ENCODE measurements at places on chromosomes 4 and X.

- peak; percentile 32 for DNase-seq
These were observed 82.3 kb upstream of the CD99 start for GRCh38 chrX:2608638-2609430.

- DNase-seq: no peak
These were observed 50.4 kb downstream of the SPRY1 start for GRCh38 chr4:123446865-123447474.

- DNase-seq: no peak
These were observed 53.8 kb downstream of the RAP1GDS1 start for GRCh38 chr4:98314791-98315565.

DNA sequence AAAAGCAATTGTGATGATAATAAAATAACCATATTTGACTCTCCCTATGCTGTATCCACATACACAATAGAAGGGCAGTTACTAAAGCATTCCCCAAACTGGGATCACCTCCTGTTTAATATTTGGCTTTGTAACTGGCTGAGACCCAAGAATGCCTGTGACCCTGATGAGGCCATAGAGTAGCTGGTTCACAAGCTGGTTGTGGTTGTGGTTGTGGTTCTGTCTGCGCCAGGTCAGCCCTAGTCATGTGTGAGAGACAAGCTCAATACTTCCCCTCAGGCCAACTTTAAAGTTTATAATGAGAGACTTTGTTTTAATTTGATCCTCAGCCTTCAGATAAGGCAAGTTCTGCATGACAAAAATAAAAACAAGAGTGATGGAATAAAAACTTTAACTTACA lies 209.9 kb downstream of the PARM1 start:
- DNase-seq: no peak

DNA sequence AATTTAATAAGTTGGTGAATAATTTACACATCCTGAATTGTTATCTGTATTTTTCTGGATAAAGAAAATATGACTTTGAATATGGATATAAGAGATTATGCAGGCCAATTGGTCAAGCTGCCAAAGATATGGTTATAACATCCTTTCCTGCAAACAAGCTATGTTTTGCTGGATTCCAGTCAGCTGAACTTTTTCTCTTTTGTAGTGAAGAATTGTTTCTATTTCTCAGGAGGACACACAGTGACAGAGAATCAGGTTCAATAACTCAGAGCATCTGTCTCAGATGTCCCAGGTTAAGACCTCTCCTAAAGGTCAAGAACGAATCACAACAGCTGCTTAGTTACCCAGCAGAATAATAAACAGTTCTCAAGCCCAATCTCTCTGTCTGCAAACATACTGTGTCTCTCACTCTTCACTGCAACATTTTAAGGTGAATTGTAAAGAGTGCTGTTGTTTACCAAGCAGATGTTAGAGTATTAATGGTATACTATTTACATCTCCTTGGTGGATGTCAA lies 189.5 kb upstream of the ANKRD50 start:
- DNase-seq: no peak

- no peak for DNase-seq
These were observed 69.4 kb downstream of the HCCS start for GRCh38 chrX:11180571-11180970.

DNA sequence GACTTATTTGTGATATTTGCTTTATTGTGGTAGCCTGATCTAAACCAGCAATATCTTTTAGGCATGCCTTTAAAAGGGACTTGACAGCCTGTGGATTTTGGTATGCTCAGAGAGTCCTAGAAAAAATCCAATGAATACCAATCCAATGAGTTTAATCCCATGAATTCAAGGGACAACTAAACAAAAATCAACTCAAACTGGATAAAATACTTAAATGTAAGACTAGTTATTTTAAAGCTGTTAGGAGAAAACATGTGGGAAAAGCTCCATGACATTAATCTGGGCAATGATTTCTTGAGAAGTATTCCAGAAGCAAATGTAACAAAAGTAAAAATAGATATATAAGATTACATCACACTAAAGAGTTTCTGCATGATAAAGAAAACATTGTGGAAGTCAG lies 711.5 kb upstream of the PITX2 start:
- no peak for DNase-seq

DNA sequence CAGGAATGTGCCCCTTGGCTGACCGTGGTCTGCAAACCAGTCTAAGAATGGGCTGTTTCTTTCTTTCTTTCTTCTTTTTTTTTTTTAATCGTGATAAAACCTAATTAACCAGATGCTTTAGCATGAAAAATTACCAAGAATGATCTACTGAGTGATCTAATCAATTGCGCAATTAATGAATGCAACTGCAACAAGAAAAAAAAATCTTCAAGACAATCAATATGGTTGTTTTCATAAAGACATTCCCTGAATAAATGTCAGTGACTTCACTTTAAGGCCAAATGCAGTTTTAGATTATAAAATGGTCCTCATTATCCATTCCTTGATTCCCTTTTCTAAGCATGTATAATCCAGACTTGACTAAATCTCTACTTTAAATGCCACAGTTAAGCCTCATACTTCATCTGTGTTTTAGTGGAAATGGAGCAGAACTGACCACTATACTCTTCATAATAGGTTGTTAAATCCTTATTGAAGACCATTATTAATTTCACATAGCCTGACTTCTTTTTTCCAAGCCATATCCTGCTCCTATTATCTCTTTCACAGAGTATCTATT lies 51.6 kb upstream of the SETD7 start:
- no peak for DNase-seq
